NCI-H1930 (cell line): ENCODE measurements at places on chromosomes 4 and X.

- no peak for DNase-seq
These were observed 101.5 kb downstream of the MXRA5 start for GRCh38 chrX:3244955-3245354.

DNA sequence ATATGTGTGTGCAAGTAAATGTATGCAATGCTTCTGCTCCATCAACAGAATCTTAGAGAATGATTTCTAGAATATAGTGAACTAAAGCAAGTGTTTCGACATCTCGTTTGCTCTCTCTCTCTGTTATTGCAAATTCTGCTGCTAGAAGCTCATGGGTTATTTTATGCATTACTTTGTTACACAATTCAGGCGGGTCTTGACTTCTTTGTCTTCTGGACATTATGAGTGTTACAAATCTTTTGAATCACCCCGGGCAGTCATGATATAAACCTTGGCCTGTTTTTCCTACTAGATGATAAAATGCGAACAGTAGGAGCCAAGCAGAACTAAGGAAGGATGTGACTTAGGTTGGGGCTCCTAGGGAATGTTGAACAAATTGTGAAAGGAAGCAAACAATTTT lies 166.4 kb upstream of the SFRP2 start:
- DNase-seq: no peak

DNA sequence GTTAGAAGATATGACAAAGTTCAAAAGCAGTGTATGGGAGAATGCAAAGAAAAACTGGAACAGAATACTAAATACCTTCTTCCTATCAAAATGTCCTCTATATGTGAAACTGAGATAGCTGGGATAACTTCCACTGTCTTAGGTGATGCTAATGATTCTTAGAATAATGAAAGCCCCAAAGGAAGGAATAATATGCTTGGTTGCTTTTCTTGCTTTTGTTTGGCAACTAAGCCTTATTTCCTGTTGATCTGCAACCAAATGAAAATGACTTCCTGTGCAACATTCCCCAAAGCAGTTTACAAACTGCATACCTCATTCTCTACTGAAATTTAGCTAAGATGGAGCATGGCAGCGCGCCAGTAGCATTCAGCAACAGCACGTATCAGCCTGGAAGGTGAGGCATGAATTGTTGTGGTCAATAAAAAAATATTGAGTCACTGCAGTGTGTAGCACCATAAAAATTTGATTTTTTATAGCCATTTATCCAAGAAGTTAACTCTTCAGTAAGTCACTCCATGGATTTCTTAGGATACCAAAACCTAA lies 18.7 kb downstream of the NDNF start:
- no peak for DNase-seq

GRCh38 chrX:9369802-9370291 lies 95.0 kb upstream of the TBL1X start:
- no peak for DNase-seq
